ENCODE measurements at places on chromosomes 1 and 21.

DNA sequence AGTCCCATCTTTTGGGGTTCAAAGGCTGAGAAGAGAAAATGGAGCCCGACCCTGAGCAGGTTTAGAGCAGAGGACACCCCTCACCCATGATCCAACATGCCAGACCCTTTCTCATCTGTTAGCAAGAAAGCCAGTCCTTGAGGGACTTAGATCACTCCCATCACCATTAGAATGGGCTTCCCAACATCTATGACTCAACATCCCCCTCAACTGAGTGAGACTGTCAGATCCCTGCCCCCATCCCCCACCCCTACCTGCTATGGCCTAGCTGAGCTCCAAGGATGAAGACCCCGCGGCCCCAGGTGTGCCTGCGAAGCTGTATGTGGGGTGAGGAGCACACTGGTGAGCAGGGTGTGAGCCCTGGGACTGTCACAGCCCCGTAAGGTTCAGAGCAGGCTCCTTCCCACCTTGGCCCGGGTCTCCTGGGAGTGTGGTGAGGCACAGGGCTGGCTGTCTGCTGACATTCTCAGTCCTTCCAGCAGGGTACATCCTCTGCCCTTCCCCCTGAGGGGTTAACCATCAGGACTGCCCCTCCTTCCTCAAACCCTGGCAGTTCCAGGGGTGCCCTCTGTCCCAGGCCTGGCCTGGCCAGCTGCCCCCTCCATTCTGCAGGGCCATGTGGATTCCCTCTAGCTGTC is 21.4 kb upstream of the BLACAT1 start:
- no peak overlapping the region for H3K4me3 ChIP-seq
- DNase-seq, result no peak
- H3K27ac ChIP-seq, result no peak overlapping the region
- H3K4me1 ChIP-seq, result no peaks in the 10 kb centered on the region

- no peaks in the 10 kb centered on the region for H3K27me3 ChIP-seq
- H3K36me3 ChIP-seq, result no peaks in the 10 kb centered on the region
- H3K27ac ChIP-seq, result peak overlapping the region; percentile 60
- H3K4me1 ChIP-seq, result peaks cover 46% of the 10 kb centered on the region
- DNase-seq, result peak; percentile 34
- H3K4me3 ChIP-seq, result no peak overlapping the region
Observed at GRCh38 chr21:45420061-45421041, 15.4 kb downstream of the COL18A1 start.

DNA sequence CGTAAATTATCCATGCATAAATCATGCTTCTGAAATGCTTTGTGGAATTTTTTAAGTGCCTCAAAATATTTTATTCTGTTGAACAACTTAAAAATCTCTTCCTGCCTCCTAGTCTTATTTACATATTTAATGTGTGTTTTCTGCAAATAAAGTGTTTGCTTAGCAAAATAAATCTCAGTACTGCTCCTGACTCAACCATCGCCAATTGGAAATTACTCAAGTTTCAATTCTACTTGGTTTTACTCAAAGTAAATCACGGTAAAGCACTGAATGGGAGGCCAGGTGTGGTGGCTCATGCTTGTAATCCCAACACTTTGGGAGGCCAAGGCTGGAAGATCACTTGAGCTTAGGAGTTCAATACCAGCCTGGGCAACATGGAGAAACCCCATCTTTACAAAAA is 152.2 kb upstream of the NR5A2 start:
- H3K27ac ChIP-seq, result no peak overlapping the region
- no peak overlapping the region for H3K4me3 ChIP-seq
- DNase-seq, result no peak
- no peaks in the 10 kb centered on the region for H3K27me3 ChIP-seq
- H3K36me3 ChIP-seq, result no peaks in the 10 kb centered on the region
- H3K4me1 ChIP-seq, result no peaks in the 10 kb centered on the region

DNA sequence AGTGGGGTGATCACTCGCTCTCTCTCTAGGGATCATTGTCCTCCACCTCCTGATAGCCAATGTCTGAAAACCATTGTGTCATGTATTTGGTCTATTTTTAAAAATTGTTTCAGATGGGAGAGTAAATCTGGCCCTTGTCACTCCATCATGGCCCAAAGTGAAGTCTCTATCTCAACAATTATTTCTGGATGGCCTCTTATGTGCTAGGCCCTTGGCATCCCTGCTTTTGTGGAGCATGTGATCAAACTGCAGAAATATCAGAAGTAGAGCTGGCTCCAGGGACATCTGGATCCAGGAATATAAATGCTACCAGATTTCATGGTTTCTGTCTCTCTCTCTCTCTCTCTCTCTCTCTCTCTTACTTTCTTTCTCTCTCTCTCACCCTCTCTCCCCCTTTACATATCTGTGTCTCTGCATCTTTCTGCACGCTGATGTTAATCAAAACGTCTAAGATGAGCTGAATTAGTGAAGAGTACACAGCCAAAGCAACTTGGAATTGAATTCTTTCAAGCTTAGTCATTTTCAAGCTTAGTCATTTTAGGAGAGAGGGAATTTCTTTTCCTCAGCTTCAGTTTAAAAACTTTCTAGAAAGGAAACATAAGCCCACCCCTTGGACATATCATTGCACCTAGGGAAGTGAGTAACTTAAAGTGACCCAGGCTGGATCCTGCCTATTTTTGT is 47.4 kb upstream of the DOCK7 start:
- no peak overlapping the region for H3K4me3 ChIP-seq
- H3K27me3 ChIP-seq, result no peaks in the 10 kb centered on the region
- H3K27ac ChIP-seq, result no peak overlapping the region
- peak; percentile 55 for DNase-seq
- peaks cover 3% of the 10 kb centered on the region for H3K4me1 ChIP-seq

DNA sequence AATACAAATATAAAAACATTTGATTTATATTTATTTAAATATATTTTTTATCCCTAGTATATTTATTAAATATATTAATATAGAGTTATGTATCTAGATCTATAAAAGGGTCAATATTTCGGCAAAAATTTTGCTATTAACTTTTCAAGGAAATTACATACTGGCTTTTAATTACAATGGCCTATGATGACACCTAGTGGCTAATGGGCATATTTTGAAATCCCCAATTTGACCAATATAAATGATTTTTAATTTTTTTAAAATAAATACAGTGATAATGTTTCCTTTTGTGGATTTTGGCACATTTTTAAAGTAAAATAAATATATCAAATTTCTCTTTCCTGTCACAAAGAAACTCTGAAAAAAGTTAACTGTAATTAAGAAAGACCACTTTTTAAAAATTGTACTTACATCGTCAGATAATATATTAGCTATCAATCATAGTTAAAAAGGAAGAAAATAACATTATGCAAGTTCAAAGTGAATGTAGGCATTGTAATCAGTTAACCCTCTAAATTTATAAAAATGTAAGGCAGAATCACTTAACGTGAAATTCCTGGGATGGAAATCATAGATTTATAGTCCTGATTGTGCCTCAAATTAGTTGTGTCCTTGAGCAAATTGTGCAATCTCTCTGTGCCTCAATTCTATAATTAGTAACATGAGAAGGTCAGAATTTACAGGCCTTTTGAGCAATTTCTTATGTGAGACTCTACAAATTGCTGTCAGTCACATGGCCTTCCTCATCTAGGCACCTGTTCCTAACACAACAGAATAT is 25.6 kb upstream of the RGS13 start:
- peak; percentile 54 for DNase-seq
- H3K36me3 ChIP-seq, result no peaks in the 10 kb centered on the region
- H3K27me3 ChIP-seq, result no peaks in the 10 kb centered on the region
- no peaks in the 10 kb centered on the region for H3K4me1 ChIP-seq
- H3K27ac ChIP-seq, result no peak overlapping the region
- H3K4me3 ChIP-seq, result no peak overlapping the region

DNA sequence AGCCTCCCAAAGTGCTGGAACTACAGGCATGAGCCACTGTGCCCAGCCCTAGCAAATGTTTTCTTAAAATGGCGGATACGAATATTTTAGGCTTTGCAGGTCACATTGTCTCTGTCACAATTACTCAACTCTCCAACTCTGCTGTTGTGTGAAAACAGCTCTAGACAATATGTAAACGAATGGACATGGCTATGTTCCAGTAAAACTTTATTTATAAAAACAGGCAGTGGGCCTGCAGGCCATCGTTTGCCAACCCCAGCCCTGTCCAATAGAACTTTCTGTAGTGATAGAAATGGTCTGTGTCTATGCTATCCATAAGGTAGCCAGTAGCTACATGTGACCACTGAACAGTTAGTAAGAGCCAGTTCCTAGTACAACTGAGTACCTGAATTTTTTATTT is 4.3 kb upstream of the FBXO6 start:
- no peak for DNase-seq
- no peaks in the 10 kb centered on the region for H3K27me3 ChIP-seq
- peaks cover 19% of the 10 kb centered on the region for H3K36me3 ChIP-seq
- H3K27ac ChIP-seq, result no peak overlapping the region
- H3K4me3 ChIP-seq, result no peak overlapping the region

- no peak overlapping the region for H3K27ac ChIP-seq
- H3K36me3 ChIP-seq, result no peaks in the 10 kb centered on the region
- peak; percentile 19 for DNase-seq
Observed at GRCh38 chr1:201399352-201400126, 415 bp upstream of the LAD1 start.

DNA sequence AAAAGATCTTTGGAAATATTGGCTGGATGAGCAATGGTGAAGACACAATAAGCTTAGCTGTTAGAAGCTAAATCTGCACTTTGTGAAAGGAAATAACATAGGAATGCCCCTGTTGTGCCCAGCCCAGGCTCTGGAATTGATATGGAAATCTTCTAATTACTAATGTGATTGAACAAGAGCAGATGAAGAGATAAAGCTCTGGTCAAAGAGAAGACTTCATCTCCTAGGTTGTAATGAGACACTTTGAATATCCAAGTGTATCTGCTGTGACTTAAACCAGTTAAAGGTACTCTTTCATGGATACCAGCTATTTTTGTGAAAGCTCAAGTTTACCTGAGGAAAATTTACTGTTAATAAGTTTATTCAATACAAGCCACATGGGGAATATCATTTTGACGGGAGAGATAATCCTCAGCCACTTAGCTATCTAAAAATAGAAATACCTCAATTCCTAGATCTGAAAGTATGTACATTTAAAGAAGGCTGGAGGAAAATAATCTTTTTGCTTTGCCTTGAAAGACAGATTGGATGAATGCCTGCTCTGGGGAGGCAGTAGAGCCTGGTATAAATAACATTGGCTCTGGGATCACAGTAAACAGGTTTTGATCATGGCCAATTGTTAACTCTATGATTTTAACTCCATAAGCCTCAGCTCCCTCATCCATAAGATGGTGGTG is 494.0 kb upstream of the B3GALT2 start:
- no peaks in the 10 kb centered on the region for H3K27me3 ChIP-seq
- H3K27ac ChIP-seq, result peak overlapping the region; percentile 82
- peaks cover 26% of the 10 kb centered on the region for H3K4me1 ChIP-seq
- no peak overlapping the region for H3K4me3 ChIP-seq

DNA sequence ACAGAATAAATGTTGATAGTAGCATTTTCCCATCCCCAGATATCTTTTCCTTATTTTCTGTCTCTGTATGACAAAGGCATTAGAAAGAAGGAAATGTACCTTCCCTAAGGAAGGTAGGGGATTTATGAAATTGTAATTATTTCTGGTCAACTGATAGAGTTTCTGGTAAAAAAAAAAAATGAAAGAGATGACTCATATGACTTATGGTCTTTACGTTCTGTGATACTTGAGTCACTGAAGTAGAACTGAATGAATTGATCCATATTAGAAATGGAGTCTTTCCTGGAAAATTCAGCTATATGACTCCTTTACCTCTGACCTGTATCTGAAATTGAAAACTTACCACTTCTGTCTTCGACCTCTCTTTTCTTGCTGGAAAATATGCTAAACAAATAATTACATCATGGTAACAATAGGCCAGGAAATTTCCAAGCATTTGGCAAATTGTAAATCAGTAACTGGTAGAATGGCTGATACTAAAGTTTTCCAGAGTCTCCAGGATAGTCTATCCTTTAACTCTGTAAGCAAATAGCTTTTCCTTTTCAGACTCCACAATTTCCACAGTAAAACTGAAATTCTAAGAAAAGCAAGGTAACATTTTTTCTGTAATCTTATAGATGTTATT is 364.3 kb upstream of the PTBP2 start:
- no peaks in the 10 kb centered on the region for H3K36me3 ChIP-seq
- no peak overlapping the region for H3K4me3 ChIP-seq
- no peak overlapping the region for H3K27ac ChIP-seq
- H3K4me1 ChIP-seq, result no peaks in the 10 kb centered on the region

DNA sequence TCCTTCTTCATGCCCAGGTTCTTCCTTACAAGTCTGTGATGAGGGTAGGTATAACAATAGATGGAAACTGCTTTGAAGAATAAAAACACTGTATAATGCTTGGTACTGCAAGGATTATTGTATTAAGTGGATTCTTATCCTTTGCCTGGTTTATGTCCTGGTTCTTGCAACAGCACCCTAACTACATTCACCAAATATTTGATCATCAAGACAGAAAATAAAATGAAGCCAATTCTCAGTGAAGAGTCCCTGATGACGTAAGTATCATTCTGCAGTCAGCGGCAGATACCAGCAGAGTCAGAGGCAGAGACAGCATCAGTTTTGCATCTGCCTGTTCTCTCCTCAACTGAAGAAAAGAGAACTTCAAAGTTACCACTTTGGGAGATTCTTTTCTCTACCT is 19.7 kb downstream of the ARHGEF11 start:
- H3K27ac ChIP-seq, result no peak overlapping the region
- H3K4me3 ChIP-seq, result no peak overlapping the region
- H3K4me1 ChIP-seq, result no peaks in the 10 kb centered on the region
- H3K36me3 ChIP-seq, result no peaks in the 10 kb centered on the region
- DNase-seq, result peak; percentile 62

- no peaks in the 10 kb centered on the region for H3K27me3 ChIP-seq
- H3K27ac ChIP-seq, result no peak overlapping the region
- no peak overlapping the region for H3K4me3 ChIP-seq
- peaks cover 50% of the 10 kb centered on the region for H3K36me3 ChIP-seq
- no peak for DNase-seq
Observed at GRCh38 chr1:35448344-35448801, 108.8 kb downstream of the KIAA0319L start.

GRCh38 chr1:145795257-145795881 is 28.5 kb downstream of the RNF115 start:
- H3K36me3 ChIP-seq, result no peaks in the 10 kb centered on the region
- no peaks in the 10 kb centered on the region for H3K4me1 ChIP-seq
- H3K27me3 ChIP-seq, result no peaks in the 10 kb centered on the region
- no peak overlapping the region for H3K27ac ChIP-seq

DNA sequence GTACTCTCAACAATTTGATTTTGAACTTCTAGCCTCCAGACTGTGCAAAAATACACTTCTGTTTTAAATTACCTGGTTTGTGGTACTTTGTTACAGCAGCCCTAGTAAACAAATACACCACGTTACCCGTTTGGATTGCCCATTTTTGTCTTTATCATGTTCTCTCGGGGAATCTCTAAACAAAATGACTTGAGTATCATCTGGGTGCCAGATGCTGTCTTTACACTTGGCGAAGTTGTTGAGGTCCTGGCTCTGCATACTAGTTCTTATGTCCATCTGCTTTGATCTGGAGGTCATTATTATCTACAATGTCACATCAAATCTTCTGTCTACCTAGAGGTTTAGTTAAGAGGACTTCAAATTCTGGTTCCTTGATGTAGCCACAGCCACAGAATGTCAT is 142.4 kb upstream of the NRIP1 start:
- H3K4me3 ChIP-seq, result no peak overlapping the region
- no peaks in the 10 kb centered on the region for H3K36me3 ChIP-seq
- DNase-seq, result no peak
- H3K27me3 ChIP-seq, result no peaks in the 10 kb centered on the region
- H3K27ac ChIP-seq, result no peak overlapping the region

All from cardiac muscle cell (in vitro differentiated cells and primary cell).